ENCODE measurements at places on chromosomes 12 and 14.
A peak's percentile ranks its signal among the peaks of the same experiment; 100 is the strongest.

GRCh38 chr12:24069532-24070395, 120.3 kb upstream of the SOX5 start:
- DNase-seq, result no peak

DNA sequence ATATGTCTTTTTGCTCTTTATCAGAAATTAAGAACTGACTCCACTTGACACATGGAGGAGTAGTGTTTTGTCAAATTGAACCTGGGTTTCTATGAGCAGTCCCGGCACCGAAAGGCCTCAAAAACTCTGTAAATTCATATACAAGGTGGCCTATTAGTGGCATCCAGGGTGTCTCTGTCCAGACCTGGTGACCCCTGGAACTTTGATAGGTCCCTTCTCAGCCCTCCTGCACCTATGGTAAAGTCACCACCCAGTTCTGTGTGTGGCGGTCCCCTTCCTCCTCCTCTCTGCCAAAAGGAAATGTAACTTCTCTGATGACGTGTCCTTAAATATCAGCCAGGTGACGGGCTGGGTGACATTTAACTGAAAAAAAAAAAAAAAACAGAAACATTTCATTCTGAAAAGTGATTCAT, 204.0 kb upstream of the FOXN3 start:
- no peak for DNase-seq

- DNase-seq, result no peak
These were observed at the start of gene KCNH5 for GRCh38 chr14:63045234-63045611. KCNH5 (minus strand) TSS chr14:63045458; CDS start chr14:63045186, 272 bp downstream.

- DNase-seq, result no peak
These were observed 8.7 kb downstream of the STAC3 start for GRCh38 chr12:57242329-57242690.

DNA sequence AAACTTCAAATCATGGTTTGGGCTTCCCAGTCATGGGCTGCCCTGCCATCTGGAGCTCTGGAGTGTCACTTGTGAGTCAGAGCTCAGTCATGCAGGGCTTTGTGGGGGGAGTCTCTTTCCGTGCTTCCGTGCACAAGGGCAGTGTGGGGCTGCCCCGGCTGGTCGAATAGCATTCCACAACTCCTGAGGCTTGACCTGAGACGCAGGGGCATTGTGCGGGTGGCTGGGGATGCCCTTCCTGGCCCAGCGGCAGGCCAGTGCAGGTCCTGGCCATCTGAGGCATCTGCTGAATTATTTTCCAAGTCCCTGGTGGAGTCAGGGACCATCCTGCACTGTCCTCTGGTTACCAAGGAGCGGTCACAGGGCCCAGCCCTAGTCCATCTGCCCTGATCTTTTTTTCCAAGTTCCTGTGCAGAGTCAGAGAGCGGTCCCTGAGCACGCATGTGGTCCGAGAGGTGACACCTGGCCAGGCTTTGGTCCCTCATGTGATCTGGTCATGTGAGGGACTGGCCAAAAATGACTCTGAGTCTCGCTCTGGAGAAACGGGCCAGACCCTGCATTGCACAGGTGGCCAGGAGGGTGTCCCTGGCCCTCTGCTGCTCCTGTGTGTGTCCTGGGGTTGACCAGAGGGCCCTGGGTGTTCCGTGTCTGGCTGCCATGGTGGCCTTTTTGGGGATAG, 167.0 kb upstream of the ALG10B start:
- no peak for DNase-seq

DNA sequence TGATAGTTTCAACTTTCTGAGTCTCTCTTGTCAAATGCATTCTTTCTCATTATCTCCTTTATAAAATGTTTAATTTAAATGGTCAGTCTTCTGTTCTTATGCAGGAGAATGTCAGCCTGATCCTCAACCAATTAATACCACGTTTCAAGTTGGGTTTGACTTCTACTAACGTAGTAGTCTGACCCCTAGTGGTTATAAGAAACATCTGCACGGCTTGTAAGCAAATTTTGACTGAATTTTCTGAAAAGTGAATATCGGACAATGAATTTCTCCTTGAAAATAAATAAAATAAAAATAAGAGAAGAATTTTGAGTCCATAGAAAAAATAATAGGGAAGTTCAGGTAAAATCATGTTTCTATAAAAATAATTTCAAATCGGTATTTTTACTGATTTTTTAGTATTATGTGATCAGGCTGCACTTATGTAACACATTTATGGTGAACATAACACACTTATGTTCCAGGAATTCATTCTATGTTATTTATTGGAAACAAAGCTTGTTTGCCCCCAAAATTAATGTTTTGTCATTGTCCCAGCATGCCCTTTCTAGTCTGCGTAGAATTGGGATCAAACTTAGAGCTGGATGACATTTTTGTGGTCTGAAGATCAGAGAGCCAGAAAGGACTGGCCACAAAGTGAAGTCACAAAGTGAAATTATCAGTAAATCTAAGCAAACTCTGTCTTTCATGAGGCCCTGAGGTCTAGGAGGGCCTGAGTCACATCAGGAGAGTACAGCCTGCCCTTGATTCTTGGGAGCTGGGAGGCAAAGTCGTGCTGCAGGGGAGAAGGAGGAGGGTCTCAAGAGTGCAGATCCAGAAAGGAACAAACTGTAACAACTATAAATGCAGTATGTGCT, 101.2 kb upstream of the STXBP6 start:
- DNase-seq, result peak; percentile 54

GRCh38 chr12:67647181-67647798, 1.3 kb upstream of the DYRK2 start:
- DNase-seq, result no peak

DNA sequence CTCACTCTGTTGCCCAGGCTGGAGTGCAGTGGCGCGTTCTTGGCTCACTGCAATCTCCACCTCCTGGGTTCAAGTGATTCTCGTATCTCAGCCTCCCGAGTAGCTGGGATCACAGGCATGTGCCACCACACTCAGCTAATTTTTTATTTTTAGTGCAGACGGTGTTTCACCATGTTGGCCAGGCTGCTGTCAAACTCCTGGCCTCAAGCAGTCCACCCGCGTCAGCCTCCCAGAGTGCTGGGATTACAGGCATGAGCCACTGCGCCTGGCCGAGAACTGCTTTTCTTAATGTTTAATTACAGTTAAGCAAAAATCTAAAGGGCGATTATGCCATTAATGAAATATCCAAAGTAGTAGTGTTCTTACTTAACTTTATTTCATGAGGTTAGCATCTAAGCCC, 13.6 kb downstream of the YARS2 start:
- DNase-seq, result no peak
